Muscle of arm (tissue), 14 donors: ENCODE measurements at places on chromosomes 4 and X.
A peak's percentile ranks its signal among the peaks of the same experiment; 100 is the strongest.

GRCh38 chr4:82524570-82525152 lies 37.1 kb downstream of the TMEM150C start:
- no peak for DNase-seq

- no peak for DNase-seq
These were observed 1307.3 kb downstream of the C4orf33 start for GRCh38 chr4:130403221-130403620.

- peak; percentile 41 for DNase-seq
These were observed 961 bp upstream of the NOCT start for GRCh38 chr4:139014371-139015268.

GRCh38 chr4:33255094-33255493 lies 2534.9 kb downstream of the PCDH7 start:
- DNase-seq = no peak

GRCh38 chrX:63424063-63424462 lies 72.9 kb upstream of the SPIN4 start:
- DNase-seq = no peak

- no peak for DNase-seq
These were observed 50.9 kb downstream of the CORIN start for GRCh38 chr4:47786958-47787370.

DNA sequence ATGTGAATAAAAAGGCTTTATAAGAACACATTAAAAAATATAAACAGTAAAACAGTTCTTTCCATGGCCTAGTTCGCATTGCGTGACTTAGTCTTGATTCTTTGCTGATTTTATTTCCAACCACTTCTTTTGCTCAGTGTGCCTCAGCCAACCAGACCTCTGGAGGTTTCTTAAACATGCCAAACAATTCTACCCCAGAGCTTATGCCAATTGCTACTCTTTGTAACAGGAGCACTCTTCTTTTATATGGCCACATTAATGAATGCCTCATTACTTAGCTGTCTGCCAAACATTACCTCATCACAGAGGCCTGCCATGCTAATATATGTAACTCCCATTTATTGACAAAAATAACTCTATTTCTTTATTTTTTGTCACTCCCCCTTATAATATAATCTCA lies 202.3 kb downstream of the NDST4 start:
- peak; percentile 16 for DNase-seq

DNA sequence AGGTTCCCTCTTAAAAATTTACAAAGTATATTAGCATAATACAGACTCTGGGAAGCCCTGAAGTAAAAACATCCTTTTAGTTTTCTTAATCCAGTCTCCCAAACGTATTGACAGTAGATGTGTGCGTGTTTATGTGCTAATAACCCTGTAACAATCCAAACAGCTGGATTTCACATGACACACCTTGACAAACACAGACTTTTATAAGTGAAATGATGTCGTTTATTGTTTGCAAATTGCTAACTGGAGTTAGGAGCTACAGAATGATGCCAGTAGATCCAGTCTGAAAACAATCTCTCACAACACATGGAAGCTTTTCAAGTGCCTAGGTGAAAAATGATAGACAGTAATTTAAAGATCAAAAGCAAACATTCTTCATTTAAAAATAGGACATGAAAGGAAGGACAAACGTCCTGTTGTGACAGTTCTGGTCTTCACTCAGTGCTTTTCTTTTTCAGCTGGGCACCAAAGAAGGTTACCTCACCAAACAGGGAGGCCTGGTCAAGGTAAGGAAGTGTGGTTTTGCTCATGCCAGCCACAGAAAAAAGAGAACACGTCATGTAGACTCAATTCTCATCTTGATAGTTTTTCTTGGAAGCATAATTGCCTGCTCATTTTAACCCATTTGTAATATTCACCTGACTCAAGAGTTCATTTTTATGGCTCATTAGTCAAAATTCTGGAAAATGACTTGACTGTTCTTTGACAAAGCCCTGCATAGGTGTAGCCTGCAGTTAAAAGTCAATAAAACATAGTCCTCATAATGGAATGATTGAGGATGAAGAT lies 32.9 kb downstream of the LAMTOR3 start:
- no peak for DNase-seq

DNA sequence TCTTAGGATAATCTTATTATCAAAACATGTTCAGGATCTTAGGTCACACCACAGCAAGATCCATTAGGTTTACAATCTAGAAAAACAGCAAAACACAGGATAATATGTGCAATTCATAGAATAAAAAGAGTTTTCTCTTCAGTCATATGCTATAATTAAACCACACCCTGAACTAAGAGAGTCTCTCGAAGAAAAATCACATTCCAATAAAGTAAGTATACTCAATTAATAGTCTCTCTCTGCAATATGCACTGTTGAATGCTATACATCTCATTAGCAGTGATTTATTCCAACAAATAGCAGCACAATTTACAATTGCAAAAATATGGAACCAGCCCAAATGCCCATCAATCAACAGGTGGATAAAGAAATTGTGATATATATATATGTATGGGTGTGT lies 383.7 kb downstream of the PPP3CA start:
- DNase-seq = no peak

- no peak for DNase-seq
These were observed 54.5 kb upstream of the BTC start for GRCh38 chr4:74848774-74849173.

DNA sequence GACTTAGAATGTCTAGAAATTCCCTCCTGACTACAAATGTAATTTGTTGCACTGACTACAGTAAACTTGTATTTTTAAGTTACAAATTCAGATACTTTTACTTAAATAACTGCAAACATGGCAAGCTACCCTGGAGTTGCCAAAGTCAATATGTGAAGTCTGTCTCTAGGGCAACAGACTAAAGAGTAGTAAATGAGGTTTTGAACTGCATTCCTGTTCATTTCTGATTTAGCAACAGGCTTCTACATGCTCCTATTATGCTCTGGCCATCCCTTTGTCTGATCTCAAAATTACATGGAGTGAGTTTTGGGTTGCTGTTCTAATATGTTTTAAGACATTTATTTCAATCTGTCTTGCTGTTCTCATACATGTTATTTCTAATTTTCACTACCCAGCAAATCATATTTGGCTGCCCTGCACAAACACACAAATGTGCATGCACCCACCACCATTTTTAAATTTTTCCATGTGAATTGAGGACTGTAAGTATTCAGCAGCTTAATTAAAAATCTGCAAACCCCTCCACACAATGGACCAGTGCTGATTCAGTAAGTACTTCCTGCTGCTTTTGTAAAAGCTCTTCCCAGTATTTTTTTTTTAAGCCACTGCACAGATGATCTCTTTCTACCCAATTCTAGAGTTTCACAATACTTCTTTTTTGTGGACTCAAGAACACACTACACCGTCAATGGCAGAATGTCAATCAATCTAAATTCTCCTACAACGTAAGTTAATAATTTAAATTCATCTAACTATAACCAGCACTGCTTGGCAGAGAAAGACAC lies 26.7 kb downstream of the SH3RF1 start:
- no peak for DNase-seq

- peak; percentile 45 for DNase-seq
These were observed 3.0 kb downstream of the GIMD1 start for GRCh38 chr4:106365613-106366012.
